Large intestine (tissue), 12 donors: ENCODE measurements at places on chromosomes 11 and 22. TPM values are rescaled to one million over a fixed set of nuclear protein-coding genes. Genes with fewer than 3 reads are reported as not detected.

PRDX5 gene
- 219 TPM for polyA plus RNA-seq

DNA sequence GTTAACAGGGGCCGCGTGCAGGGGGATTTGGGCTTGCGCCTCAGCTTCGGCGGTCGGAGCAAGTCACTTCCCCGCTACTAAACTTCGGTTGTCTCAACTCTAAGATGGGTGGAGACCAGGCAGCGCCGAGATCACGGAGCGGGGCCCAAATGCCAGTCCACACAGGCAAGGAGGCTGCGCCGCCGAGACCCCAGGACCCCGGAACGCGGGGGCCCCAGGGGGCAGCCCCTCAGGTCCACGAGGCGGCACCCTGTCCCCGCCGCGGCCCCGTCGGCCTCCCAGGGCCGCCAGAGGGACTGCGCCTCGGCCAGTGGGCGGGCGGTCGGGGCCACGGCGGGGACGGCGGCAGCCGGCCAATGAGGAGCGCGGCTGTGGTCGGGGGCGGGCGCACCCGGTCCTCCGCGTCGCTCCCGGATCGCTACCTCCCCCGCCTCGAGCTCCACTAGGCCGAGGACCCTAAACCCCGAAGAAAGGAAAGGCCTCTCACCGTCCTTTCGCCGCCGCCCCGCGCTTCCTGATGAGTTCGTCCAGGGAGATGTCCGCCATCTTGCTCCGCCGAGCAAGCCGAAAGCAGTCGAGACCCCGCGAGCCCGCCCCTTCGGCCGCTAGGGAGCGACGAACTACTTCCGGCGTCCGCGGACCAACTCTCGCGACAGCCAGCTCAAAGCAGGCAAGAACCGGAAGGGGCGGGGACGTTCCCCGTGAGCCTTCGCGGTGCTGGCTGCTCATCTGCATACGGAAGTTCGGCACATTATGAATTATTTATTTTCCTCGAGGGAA, at the start of gene POLDIP3:
TSS of gene POLDIP3 (minus strand) at position 572 of the 780 bp plus-strand sequence. CDS start at position 546, 26 bp downstream.
- peaks cover 26% of the 10 kb centered on the region for H3K4me1 ChIP-seq
- peak within 1 kb of the TSS; percentile 87 for H3K4me3 ChIP-seq
- no peaks in the 10 kb centered on the region for H3K27me3 ChIP-seq
- peaks cover 23% of the 10 kb centered on the region for H3K36me3 ChIP-seq

- no peak overlapping the region for H3K4me3 ChIP-seq
- no peak for DNase-seq
- peaks cover 46% of the 10 kb centered on the region for H3K4me1 ChIP-seq
- no peaks in the 10 kb centered on the region for H3K36me3 ChIP-seq
- no peaks in the 10 kb centered on the region for H3K27me3 ChIP-seq
- peak overlapping the region; percentile 29 for H3K27ac ChIP-seq
Observed at GRCh38 chr11:114163229-114163631, 103.7 kb downstream of the ZBTB16 start.

FOXRED2 gene
- polyA plus RNA-seq = 13.9 TPM

GRCh38 chr11:2302306-2302895, 588 bp downstream of the TSPAN32 start:
- peaks cover 74% of the 10 kb centered on the region for H3K4me1 ChIP-seq
- H3K4me3 ChIP-seq = no peak overlapping the region
- no peaks in the 10 kb centered on the region for H3K27me3 ChIP-seq
- DNase-seq = no peak

CDC42BPG gene
- 5.5 TPM for polyA plus RNA-seq

DNA sequence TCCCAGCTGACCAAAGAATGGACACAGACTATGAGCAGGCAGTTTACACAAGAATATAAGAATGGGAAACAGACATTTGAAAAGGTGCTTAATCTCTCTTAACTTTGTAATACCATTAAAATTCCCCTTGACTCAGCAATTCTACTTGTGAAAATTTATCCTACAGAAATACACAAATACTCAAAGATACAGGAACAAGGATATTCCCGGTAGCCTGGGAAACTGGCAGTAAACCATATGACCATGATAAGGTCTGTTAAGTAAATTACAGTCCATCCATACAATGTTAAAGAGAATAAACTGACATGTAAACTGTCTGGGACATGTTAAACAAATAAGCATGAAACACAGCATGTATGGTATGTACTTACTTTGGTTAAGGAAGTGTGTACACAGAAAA, 8.7 kb upstream of the MTFP1 start:
- DNase-seq = no peak
- H3K4me3 ChIP-seq = no peak overlapping the region
- peaks cover 52% of the 10 kb centered on the region for H3K4me1 ChIP-seq
- peak overlapping the region; percentile 82 for H3K27ac ChIP-seq
- H3K27me3 ChIP-seq = no peaks in the 10 kb centered on the region

DNA sequence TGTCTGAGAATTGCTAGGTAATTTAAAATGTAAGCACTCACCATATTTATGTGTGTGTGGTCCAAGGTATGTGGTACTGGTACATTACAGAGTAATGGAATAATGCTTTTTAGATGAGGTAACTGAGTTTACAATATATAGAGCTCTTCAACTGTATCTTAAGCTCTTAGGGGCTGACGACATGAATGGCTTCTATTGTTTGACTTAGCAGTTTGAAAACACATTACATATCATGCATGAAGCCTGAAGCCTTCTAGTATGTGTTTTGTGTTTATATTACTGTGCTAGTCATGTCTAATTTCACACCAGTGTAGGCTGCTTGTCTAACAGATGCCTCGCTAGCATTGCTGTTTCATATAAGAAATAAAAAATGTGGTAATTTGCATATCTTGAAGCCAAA, 37.2 kb downstream of the GAS2 start:
- peak overlapping the region; percentile 88 for H3K27ac ChIP-seq
- peaks cover 23% of the 10 kb centered on the region for H3K4me1 ChIP-seq
- DNase-seq = peak; percentile 58
- no peaks in the 10 kb centered on the region for H3K27me3 ChIP-seq

GRCh38 chr11:32584921-32585320, 1.3 kb downstream of the EIF3M start:
- peak overlapping the region; percentile 57 for H3K4me3 ChIP-seq
- peak overlapping the region; percentile 56 for H3K27ac ChIP-seq
- DNase-seq = no peak
- H3K27me3 ChIP-seq = no peaks in the 10 kb centered on the region
- peaks cover 13% of the 10 kb centered on the region for H3K36me3 ChIP-seq

DNA sequence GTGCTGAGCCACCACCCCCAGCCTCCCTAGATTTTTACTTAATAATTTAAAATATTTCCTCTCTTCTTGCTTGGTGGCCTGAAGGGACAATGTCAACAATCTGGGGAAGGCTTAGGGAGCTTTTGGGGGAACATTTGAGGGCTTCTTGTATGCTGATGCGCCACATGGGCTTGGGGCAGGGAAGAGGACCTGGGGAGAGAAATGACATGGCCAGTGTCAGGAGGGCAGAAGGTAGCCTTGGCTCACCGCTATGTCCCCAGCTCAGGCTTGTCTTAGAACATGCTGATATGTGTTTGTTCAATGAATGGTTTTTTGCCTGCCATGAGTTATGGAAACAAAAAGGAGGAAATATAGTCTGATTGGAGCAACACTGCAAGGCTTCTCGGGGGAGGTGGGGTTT, 51.6 kb downstream of the ST14 start:
- DNase-seq = no peak
- H3K4me3 ChIP-seq = no peak overlapping the region
- peaks cover 8% of the 10 kb centered on the region for H3K4me1 ChIP-seq
- peaks cover 56% of the 10 kb centered on the region for H3K36me3 ChIP-seq
- no peaks in the 10 kb centered on the region for H3K27me3 ChIP-seq

GRCh38 chr11:63405114-63405513, 35.5 kb downstream of the SLC22A9 start:
- H3K27me3 ChIP-seq = no peaks in the 10 kb centered on the region
- H3K27ac ChIP-seq = no peak overlapping the region
- no peaks in the 10 kb centered on the region for H3K36me3 ChIP-seq
- H3K4me1 ChIP-seq = no peaks in the 10 kb centered on the region
